Activated T-cell treated with anti-CD3 and anti-CD28 coated beads for 4 hours (primary cell): ENCODE measurements at places on chromosomes 6 and 20.
A peak's percentile ranks its signal among the peaks of the same experiment; 100 is the strongest.

- DNase-seq = no peak
Observed at GRCh38 chr20:12207875-12208274, 290.2 kb downstream of the BTBD3 start.

DNA sequence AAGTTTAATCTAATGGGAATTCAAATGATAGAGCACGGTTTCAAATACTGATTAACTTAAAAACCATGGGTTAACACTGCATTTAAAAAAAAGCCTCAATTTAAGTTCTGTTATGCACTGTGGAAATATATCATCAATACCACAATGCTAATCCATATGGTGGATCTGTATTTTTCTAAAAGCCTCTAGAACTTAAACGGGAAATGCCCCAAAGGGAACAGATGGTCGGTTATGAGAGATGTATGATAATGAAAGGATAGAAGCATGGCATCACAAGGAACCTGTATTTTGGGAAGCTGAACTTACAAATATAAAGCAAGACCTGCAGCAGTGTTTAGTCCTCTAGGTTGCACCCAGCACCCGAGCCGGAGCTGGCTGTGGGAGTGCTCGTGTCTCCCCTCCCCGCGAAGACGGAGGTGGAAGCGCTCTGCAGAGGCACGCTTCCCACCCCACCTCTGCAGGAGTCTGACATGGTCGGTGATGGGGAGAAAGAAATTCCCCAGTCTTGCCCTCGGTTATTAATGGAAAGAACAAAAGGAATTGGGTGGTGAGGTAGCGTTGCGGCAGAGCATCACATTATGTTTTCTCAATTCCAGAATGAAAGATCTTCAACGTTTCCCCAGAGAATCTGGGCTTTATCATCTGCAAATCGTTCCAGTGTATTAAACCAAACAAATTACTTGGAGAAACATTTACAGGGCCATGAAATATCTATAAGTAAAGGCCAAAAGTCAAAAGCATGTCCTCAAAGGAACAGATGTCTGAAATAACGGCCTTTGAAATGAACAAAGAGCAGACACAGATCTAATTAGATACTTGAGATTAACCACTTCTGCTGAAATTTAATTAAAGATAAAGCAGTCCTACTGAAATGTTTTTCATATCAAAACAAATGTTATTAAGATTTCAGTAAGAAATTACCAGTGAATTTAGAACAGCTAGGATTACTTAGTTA lies 103.1 kb upstream of the POPDC3 start:
- DNase-seq = no peak

DNA sequence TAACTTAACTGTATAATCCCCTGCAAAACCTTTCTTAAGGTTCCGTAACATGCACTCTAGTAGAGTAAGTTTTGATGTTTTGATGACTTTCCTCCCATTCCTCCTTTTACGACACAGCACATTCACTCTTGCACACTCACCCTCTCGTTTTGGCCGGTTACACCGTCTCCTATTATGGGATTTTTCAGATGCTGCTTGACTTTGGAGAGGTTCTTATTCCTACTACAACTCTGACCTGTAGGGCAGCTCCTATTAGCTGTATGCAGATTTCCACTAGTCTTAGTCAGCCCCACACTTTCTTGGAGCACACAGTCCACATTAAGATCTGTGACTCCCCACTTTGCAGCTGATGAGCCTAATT lies 223.7 kb upstream of the SYNCRIP start:
- DNase-seq = no peak

DNA sequence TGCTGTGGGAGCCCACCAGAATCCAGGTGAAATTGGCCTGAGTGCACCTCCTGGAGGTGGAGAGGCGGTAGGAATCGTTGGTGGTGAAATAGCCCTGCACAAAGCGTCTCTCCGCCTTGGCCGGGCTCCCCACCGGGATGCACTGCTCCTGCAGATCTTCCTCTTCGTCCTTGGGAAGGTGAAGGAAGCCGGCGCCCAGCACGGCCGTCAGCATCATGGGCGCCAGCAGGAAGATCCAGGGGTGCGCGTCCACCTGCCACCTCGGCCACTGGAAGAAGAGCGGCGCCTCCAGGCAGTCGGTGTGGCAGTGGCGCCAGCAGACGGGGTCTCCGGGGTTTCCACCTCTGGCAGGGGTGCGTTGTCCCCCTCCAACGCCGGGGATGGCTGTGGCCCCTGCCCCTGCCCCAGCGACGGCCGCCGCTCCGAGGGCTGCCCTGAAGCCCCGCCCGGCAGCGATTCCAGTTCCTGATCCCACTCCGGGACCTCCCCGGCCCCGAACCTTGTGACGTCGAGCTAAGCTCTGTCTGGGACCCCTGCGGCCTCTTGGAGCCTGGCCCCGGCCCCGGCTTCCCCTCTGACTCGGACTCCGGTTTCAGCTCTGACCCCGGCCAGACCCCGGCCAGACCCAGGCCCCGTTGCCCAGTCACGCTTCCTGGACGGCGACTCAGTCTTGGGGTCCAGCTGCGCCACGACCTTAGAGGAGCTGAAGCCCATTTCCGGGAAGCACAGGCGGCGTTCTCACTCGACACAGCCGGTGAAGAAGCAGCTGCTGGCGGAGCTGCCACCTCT lies 91.9 kb downstream of the CD164 start:
- DNase-seq = no peak

DNA sequence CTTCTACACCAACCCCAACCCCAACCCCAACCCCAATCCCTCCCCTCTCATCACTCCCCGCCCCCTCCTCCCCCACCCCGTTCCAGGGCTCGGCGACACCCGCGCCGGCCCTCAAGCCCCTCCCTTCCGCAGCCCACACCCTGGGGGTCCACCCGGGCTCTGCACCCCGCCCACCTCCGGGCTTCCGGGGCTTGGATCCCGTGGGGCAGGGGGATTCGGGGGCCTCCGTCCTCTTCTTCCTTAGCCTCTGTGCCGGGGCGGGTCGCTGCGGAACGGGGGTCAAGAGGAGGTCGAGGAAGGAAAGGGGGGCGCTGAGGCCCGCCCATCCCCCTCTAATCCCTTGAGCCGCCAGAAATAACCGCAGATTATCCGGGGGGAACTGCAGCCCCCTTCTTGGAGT lies 690 bp downstream of the TULP1 start:
- DNase-seq = no peak

GRCh38 chr6:10540073-10540746 lies 19.1 kb downstream of the GCNT2 start:
- no peak for DNase-seq

DNA sequence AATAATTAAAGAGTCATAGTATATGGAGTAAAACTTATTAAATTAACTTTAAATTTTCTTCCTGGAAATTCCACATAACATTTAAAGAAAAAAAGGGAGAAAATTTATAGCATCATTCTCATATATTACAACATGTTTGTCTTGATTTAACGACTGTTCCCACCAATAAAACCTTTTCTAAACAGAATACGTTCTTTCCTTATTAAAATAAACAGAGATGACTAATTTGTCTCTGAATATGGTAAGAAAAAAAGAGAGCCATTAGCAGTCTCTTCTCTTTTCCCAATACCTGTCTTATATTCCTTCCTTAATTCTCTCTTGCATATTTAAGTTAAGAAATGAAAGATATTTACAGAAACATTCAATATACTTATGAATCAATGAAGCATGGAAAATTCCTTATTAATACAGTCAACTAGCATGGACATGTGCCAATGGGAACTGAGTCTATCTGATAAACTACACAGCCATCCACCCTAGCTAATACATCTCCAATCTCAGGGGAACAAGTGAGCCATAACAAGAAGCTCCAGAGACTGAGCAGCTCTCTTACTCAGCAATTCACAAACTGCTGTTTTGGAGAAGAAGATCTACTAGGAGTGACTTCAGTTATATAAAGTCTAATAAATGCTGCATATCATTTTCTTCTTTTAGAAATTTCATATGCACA lies 347.1 kb upstream of the MANEA start:
- DNase-seq = no peak

GRCh38 chr6:160260367-160260766 lies 1.7 kb upstream of the SLC22A2 start:
- DNase-seq = no peak

GRCh38 chr6:107713563-107713962 lies 110.5 kb downstream of the SCML4 start:
- DNase-seq = no peak

- no peak for DNase-seq
Observed at GRCh38 chr6:43969158-43969981, 157.9 kb downstream of the MRPL14 start.

- DNase-seq = no peak
Observed at GRCh38 chr6:134546962-134547645, 229.2 kb upstream of the SGK1 start.

DNA sequence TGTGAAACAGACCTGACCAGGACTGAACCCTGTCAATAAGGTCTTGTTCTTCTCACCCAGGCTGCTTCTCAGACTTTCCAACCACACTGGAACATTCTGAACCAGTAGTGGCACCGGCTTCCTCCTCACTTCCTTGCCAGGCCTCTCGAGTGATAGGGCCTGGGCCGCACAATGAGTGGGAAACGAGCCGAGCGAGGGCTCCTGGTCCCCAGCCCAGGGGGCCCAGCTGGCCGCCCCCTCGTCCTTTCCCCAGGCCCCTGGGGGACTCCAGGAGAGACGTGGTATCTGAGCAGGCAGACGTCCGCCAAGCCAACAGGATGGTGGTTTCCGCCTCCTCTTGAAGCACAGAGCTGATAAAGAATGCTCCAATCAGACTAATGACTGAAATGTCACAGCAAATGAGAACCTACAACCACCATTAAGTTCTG lies 117.9 kb downstream of the GMDS start:
- DNase-seq = peak; percentile 10

DNA sequence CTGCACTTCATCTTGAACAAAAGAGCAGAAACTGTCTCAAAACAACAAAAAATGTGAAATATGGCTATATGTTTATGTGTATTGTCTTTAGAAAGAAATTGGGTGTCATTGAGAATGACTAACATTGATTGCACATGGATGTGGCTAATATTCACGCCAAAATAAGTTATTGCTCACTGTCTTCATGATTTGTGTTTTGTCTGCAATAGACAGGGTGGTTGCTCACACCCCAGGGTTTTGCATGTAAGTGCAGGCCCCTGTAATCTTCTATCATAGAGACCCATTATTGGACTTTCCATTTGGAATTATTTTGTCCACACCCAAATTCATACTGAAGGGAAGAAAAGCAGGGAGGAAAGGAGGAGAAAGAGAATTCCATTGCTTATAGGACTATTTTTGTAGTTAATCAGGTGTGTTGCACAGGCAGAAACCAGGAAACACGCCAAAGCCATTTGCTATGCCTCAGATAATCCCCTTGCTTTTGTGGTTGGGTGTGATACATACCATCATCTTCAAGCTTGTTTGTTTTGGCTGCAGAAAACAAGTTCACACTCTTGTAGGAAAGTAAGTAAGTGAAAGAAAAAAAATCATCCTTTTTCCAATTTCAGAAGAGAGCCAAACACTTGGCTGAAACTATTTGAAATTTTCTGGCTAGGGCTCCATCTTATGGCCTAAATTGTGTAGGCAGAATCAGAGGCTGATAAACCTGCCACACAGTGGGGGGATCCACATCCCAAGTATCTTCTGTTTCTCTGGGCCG lies 214.1 kb downstream of the COL12A1 start:
- no peak for DNase-seq

- no peak for DNase-seq
Observed at GRCh38 chr20:42635699-42636411, 553.9 kb downstream of the PTPRT start.

- peak; percentile 60 for DNase-seq
Observed at GRCh38 chr6:116561377-116562018, 7.9 kb downstream of the CALHM4 start.

DNA sequence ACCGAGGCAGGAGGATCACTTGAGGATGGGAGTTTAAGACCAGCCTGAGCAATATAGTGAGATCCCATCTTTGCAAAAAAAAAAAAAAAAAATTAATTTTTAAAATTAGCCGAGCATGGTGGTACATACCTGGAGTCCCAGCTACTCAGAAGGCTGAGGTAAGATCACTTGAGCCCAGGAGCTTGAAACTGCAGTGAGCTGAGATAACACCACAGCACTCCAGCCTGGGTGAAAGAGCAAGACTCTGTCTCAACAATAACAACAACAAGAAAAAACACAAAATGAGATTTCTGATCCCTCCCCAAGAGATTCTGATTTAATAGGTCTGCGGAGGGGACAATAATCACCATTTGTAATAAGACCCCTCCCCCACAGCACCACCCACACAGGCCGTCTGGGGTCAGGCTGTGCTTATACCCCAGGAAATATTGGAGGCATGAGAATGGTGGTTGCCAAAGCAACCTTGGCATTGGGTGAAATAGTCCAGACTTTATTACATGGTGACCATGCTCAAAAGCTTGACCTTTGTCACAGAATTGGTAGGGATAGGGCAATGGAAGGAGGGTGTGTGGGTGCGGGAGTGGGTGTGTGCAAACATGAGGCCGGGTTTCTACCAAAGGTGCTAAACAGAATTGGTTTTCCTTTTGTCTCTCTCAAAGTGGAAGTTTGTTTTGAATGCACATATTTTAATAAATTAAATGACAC lies 24.4 kb upstream of the ADTRP start:
- no peak for DNase-seq

GRCh38 chr20:33091693-33092092 lies 12.2 kb downstream of the BPIFB4 start:
- DNase-seq = no peak

DNA sequence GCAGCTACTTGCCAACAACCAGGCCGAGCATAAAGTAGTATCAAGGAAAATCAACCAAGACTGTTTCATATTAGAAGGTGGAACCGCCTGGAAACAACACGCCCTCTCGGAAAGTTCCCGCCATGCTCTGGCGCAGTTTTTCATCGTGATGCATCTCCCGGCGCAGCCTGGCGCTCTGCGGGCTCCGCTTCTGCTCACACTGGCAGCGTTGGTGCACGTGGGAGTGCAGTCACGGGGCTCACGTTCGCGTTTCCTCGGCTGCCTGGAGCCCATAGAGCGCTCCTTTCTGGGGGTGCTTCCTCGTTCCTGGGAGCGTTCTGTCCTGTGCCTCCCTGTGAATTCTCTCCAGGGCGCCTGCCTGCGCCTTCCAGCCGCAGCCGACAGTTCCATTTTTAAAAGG lies 227.3 kb downstream of the TBXT start:
- DNase-seq = no peak

DNA sequence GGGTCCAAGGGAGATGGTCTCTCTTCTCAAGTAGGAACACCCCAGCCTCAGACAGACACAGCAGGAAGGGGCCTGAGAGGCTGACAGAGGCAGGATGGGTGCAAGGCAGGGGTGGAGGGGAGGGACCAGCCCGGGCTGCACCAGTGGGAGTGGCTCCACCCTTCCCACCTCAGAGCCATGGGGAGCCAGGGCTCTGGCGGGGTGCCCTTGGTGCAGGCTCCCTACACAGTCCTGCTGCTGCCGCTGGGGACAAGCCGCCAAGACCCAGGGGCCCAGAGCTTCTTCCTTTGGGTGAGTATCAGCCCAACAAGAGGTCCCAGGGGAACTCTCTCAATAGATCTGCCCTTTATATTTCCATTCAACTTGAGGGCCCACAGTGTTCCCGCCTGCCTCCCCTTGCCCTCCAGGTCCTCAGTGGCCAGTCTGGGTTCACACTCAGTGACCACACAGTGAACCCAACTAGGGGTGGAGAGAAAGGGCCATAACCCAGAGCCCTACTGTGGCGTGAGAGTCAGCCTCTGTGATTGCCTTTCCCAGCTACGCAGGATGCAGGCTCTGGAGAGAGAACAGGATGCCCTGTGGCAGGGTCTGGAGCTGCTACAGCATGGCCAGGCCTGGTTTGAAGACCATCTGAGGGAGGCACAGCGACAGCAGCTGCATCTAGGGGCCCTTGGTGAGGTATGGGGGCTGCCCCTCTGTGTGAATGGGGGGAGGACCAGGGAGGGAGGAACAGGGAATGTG lies 592 bp downstream of the SAPCD1 start:
- DNase-seq = no peak
